ENCODE measurements at places on chromosomes 1 and 21. TPM values are rescaled to one million over a fixed set of nuclear protein-coding genes. Genes with fewer than 3 reads are reported as not detected.

CPLANE2 gene
- total RNA-seq = 7.1 TPM

OPTC gene
- not detected for total RNA-seq

IQCC gene
- 2.3 TPM for total RNA-seq

FCN3 gene
- not detected for total RNA-seq

FCRL6 gene
- not detected for total RNA-seq

PTPRF gene
- total RNA-seq = 13.7 TPM

SHE gene
- total RNA-seq = not detected

YOD1 gene
- total RNA-seq = 5.6 TPM

CFAP107 gene
- total RNA-seq = not detected

GUCA2A gene
- total RNA-seq = not detected
